A172 (cell line): ENCODE measurements at places on chromosomes 2 and 18. TPM values are rescaled to one million over a fixed set of nuclear protein-coding genes. Genes with fewer than 3 reads are reported as not detected.

Gene IL36A
- total RNA-seq: not detected in 2 replicates

Gene GULP1
- 234 and 320 TPM in 2 replicates for total RNA-seq

Gene TEKT4
- not detected in 2 replicates for total RNA-seq

Gene PLA2R1
- 1.7 and 2.5 TPM in 2 replicates for total RNA-seq

Gene GPR39
- total RNA-seq: 3.6 and 4.7 TPM in 2 replicates

Gene NAT8
- not detected in 2 replicates for total RNA-seq
